Activated naive CD8-positive, alpha-beta T cell treated with anti-CD3 and anti-CD28 coated beads, Interleukin-2, amount 10 ng/mL, durations not matched to agents 7 days and 5 days (primary cell): ENCODE measurements at places on chromosomes 2 and 18.

- no peak for DNase-seq
Measured at GRCh38 chr2:134628453-134628852, 90.3 kb downstream of the TMEM163 start.

DNA sequence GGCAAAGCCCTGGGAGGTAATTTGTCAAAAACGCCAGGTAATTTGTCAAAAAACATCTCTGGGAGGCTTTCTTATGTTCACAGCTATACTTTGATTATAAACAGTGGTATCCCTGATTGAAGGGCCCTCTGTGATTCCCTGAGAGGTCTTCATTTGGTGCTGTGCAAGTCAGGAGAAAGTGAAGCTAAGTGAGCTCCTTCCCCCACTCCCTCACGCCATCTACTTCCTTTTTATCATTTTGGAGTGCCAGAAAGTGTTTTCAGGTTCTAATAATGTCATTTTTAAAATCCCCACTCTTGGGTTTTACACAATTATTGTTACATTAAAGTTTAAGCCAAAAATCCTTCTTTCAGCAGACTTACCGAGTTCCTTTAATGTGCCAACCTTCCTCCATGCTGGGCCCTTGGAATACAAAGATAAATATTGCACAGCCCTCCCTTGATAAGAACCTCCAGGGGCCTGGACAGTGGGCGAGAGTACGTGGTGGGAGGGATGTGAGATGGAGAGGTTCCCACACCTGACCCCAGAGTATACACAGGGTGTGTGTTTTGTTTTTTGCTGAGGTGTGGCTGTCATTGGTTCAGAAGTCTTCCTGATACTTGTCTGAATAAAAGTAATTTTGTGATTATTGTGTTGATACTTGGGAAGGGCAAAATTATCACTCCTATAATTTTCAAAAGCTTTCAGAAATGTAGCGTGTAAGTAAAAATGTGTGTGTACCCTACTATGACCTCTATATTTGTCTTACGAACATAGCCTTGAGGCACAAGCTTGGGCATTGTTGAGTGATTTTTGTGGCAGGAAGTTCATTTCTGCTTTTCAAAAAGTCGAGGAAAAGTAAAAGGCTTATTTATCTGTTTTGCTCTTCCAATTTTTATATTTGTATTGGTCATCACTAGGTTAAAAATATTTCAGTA lies 8.2 kb downstream of the MAPRE2 start:
- DNase-seq: no peak

- peak; percentile 54 for DNase-seq
Measured at GRCh38 chr2:102187496-102188150, 800 bp downstream of the IL1RL2 start.

DNA sequence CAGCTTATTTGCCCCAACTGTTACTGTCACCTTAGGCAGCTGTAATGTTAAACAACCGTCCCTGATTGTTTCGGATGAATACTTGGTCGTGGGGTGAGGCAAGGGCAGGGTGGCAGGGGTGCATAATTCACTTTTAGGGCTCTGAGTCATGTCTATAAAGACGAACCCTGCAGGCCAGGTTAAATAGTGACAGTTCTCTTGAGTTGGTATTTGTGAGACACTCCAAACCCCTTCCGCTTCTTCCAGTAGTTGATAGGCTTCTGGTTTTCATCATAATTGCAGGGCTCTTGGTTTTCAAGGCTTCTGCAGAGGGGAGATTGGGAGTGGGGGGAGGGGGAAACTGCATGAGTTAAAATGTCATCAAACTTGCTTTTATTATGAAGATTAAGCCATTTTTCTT lies 97.2 kb upstream of the TSPYL6 start:
- no peak for DNase-seq

DNA sequence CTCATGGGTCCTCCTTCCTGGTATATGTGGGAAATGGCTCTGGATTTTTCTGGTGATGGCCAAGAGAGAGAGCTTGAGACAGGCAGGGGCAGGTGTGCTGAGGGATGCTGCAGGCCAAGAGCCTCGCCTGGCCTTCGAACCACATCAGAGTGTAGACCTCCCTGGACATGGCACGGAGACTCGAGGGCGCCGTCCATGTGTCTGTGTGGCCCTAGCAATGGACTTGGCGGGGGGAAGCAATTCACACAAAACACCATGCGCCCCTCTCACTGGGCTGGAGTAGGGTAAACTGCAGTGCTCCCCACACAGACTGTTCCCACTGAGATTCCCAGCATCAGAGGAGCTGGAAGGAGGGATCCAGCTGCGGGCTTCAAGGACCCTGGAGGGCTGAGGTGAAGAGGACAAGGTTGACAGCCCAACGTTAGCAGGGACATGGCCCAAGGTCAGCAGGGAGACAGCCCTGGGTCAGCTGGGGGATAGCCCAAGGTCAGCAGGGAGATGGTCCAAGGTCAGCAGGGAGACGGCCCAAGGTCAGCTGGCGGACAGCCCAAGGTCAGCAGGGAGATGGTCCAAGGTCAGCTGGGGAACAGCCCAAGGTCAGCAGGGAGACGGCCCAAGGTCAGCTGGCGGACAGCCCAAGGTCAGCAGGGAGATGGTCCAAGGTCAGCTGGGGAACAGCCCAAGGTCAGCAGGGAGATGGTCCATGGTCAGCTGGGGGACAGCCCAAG lies 75.4 kb upstream of the HDAC4 start:
- DNase-seq: no peak

- DNase-seq: no peak
Measured at GRCh38 chr18:48136051-48136826, 205.8 kb upstream of the SMAD2 start.

- no peak for DNase-seq
Measured at GRCh38 chr2:236169151-236169721, 1.1 kb upstream of the GBX2 start.

GRCh38 chr18:32769071-32769585 lies 3.7 kb downstream of the KLHL14 start:
- no peak for DNase-seq

- DNase-seq: no peak
Measured at GRCh38 chr2:8653485-8653884, 28.4 kb upstream of the ID2 start.

DNA sequence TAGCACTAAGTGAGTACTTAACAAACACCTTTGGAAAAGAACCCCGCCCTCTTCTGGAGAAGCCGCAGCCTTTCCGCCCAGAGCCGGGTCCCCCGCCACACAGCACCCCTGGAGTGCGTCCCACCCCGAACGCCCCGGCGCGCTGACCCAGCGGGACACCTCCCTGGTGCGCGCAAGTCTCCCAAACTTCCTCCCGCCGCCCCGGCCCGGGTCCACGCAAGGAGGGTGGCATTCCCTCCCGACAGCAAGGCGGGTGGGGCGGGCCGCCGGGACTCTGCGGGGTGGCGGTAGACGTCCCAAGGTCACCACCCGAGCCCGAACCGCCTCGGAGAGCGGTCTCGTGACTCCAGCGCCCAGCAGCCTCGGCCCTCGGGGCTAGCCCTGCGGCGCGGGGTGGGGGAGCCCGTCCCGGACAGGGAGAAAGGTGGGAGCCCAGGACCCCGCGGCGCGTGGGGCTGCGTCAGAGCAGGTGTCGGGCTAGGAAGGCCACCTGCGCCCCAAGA lies 598 bp downstream of the CCDC93 start:
- DNase-seq: peak; percentile 71

- DNase-seq: no peak
Measured at GRCh38 chr2:96930351-96931010, 55.9 kb downstream of the FAM178B start.

GRCh38 chr2:240139011-240139441 lies 1.4 kb downstream of the OTOS start:
- DNase-seq: peak; percentile 21

DNA sequence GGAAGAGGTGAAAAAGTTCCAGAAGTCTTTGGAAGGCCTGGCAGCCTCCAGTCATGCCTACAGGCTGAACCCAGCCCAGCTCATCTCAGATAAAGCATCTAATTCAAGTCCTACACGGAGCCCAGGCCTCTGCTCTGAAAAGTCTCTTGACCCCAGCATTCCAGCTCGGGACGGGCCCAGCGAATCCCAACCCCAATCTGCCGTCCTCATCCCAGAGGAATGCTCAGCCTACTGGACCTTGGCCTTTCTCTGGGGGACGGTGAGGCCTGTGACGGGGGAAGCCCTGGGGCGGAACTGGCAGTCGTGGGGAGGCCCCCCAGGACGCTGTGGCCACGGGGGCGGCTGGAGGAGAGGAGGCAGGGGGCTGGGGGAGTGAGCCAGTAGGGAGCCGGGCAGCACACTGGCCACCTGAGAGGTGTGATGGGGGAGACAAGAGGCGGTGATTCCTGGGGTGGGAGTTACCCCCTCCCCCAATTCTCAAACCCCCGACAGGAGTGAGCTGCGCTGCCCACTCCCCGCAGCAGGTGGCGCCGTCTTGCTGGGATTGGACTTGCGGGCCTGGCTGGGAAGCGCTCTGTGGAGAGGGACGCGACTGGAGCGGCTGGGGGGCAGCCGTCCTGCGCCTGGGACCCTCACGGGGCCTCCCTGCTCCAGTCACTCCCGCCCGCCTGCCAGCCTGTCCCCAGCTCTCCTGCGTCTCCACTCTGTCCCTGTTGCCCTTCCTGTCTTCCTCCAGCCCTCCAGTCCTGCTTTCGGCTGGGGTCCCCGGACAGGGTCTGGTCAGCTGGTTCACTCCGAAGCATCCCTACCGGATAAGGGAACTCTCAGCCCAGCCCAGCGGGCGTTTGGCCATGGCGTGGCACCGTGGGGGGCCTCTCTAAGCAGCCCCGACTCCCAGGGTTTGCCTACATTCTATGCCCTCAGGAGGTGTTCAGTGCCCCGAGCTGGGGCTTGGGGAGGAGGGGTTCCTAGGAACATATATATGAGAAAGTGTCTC lies 182.6 kb upstream of the HAAO start:
- peak; percentile 72 for DNase-seq

GRCh38 chr2:19416784-19417684 lies 58.6 kb upstream of the OSR1 start:
- DNase-seq: no peak

GRCh38 chr2:176331646-176332045 lies 62.4 kb downstream of the MTX2 start:
- DNase-seq: no peak

- no peak for DNase-seq
Measured at GRCh38 chr2:86453836-86454235, 12.7 kb downstream of the KDM3A start.

GRCh38 chr2:57376985-57377384 lies 669.6 kb upstream of the VRK2 start:
- DNase-seq: no peak

DNA sequence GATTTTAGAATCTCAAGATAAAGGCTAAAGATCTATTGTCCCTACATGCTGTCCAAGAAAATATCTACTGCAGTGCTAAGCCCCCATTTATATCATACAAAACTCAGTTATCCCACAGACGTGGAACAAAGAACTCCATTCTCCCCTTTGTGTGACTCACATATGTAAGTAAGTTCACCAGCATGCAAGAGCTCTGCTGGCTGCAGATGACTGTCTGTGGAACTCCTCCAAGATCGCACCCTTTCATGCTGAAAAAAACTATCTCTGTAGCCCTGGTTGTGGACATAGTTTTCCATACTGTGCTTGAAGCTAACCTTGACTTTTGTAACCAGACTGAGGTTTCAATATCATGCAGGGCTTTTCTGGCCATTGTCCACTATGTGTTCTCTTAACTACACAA lies 207.1 kb downstream of the ZNF521 start:
- DNase-seq: no peak

- no peak for DNase-seq
Measured at GRCh38 chr18:59834267-59834666, 65.5 kb upstream of the PMAIP1 start.

DNA sequence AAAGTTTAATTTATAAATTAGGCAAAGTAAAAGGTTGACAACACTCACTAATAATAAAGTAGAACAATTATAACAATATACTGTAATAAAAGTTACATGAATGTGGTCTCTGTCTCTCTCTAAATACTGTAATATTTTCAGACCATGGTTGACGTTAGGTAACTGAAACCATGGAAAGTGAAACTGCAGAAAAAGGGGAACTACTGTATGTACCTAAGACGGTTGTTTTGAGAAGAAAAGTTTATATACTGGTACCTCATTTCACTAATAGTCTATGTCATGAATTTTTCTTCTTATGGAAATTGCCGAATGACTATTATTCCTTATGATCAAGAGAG lies 166.7 kb upstream of the ZNF521 start:
- no peak for DNase-seq

- DNase-seq: no peak
Measured at GRCh38 chr2:6794448-6794847, 71.3 kb downstream of the CMPK2 start.

DNA sequence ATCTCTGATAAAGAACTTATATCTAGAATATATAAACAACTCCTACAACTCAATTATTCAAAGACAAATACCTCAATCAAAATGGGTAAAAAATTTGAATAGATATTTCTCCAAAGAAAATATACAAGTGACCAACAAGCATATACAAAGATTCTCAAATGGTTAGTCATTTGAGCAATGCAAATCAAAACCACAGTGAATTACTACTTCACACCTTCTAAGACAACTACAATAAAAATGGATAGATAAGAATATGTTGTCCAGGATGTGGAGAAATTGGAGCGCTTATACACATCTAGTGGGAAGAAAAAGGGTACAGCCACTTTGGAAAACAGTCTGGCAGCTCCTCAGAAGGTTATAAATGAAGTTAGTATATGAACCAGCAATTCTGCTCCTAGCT lies 332.9 kb downstream of the TGIF1 start:
- DNase-seq: no peak

- no peak for DNase-seq
Measured at GRCh38 chr18:7576685-7577084, 9.6 kb downstream of the PTPRM start.

DNA sequence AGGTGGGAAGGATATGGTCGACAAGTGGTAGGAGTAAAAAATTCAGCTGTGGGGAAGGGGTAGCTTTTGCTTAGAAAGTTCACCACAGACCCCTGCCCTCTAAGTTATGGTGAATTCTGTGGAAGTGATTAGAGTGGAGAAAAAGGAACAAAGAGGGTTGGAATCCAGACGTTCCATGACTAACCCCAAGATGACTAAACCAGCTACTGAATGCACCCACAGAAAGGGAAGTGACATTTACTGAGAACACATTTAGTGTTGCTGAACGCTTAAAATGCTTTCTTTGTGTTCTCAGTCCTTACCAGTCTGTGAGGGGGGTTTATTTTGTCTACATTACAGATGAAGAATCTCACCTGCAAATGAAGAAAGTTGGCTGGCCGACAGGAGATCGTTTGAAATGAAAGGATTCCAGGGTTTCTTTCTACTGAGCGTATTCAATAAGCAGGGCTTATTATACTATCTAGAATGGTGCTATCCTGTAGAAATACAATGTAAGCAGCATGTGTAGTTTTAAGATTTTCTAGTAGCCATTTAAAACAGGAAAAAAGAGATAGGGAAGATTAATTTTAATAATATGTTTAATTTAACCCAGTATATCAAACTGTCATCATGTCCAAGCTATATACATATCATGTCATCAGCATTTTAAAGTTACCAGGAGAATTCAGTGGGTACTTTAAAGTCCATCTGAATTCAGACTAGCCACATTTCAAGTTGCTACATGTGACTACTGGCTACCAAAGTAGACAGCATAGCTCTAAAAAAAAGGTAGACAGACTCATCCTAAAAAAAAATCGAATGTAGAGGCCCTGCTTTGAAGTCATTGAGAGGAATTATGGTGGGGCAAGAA lies 60.1 kb downstream of the LIMS1 start:
- no peak for DNase-seq
